Stimulated activated CD8-positive, alpha-beta memory T cell treated with anti-CD3 and anti-CD28 coated beads, Interleukin-7, amount 100 ng/mL, for 1 hour (primary cell): ENCODE measurements at places on chromosomes 13 and 19.

DNA sequence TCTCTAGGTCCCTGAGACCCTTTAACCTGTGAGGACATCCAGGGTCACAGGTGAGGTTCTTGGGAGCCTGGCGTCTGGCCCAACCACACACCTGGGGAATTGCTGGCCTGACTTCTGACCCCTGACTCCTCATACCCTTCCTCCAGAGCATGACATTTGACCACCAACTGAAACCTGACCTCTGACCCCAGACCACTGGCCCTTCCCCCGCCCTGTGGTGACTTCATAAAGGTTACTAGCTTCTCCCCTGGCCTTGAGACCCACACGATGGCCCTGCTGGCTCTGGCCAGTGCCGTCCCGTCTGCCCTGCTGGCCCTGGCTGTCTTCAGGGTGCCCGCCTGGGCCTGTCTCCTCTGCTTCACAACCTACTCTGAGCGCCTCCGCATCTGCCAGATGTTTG, at the start of gene SPACA6:
SPACA6 (plus strand) TSS at position 71 of the 400 bp plus-strand sequence; CDS start at position 268, 197 bp downstream.
- no peak for DNase-seq

DNA sequence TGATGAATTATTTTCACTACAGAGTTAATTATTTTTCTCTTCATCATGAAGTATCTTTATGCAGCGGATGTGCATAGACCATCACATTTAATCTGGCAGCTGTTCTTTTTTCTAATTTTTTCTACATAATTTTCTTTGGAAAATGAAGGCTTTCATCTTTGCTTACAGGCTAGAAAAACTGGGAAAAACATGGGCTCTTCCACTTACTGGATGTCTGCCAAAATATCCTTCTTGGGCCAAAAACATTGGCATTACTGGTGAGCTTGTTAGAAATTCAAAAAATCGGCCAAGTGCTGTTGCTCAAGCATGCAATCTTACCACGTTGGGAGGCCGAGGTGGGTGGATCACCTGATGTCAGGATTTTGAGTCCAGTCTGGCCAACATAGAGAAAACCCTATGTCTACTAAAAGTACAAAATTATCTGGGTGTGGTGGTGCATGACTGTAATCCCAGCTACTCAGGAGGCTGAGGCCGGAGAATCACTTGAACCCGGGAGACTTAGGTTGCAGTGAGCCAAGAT, 176.8 kb downstream of the ZNF737 start:
- no peak for DNase-seq

GRCh38 chr19:46579361-46579879, 21.7 kb upstream of the CALM3 start:
- no peak for DNase-seq

GRCh38 chr19:9671655-9672054, 3.2 kb downstream of the ZNF562 start:
- no peak for DNase-seq

DNA sequence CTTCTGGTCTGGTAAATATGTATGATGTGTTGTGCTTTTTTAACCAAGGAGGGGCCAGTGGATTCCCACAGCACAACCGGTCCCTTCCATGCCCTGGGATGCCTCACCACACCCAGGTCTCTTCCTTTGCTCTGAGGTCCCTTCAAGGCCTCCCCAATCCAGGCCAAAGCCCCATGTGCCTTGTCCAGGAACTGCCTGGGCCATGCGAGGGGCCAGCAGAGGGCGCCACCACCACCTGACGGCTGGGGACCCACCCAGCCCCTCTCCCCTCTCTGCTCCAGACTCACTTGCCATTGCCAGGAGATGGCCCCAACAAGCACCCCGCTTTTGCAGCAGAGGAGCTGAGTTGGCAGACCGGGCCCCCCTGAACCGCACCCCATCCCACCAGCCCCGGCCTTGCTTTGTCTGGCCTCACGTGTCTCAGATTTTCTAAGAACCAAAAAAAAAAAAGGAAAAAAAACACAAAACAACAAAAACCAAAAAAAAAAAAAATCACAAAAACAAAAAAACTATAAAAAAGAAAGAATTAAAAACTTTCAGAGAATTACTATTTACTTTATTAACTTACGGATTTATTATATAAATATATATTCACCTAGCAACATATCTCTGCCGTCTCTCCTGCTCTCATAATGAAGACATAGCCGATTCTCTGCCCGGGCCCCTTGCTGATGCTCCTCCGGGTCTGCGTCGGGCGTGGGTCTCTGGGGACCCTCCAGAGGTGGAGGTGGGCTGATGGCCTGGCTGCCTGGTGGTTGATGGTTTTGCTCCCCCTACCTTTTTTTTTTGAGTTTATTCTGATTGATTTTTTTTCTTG, 14.4 kb downstream of the CAPN12 start:
- peak; percentile 49 for DNase-seq

GRCh38 chr13:43257765-43258164, 234.4 kb downstream of the DNAJC15 start:
- no peak for DNase-seq

- DNase-seq = no peak
These were observed 59.4 kb upstream of the FARP1 start for GRCh38 chr13:98083507-98083906.

GRCh38 chr19:1616396-1616795, 11.1 kb upstream of the UQCR11 start:
- DNase-seq = no peak

DNA sequence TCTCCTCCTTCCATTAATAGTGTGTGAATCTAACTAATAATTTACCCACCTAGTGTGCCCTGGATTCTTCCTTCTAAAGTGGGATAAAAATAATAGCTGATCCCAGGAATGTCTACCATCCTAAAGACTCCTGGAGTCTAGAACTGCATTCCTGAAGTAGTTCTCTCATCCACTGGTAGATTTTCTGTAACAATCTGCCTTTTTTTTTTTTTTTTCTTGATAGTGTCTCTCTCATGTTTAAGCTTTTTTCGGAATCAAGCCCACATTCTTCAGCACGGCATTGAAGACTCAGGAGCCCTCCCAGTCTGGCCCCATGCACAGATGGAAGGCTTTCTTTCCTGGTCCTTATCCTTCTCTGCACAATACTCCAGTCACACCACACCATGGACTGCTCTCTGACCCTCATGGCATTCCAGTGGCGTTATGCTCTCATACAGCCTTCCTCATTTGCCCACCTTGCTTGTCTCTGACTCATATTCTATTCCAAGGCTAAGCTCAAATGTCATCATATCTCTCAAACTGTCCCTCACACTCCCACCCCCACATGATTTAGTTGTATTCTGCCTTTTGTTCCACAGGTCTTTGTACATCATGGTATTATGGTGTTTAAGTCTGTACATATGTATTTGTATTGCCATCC, 68.7 kb upstream of the FRY start:
- DNase-seq = no peak

- DNase-seq = peak; percentile 66
These were observed at the start of gene HOMER3 for GRCh38 chr19:18940769-18941627. HOMER3 (minus strand) TSS chr19:18941217; CDS start chr19:18938982, 2,235 bp downstream.

- DNase-seq = no peak
These were observed 26.4 kb downstream of the C13orf46 start for GRCh38 chr13:113947311-113948033.

- no peak for DNase-seq
These were observed 21.5 kb upstream of the SERPINE3 start for GRCh38 chr13:51318015-51318414.

DNA sequence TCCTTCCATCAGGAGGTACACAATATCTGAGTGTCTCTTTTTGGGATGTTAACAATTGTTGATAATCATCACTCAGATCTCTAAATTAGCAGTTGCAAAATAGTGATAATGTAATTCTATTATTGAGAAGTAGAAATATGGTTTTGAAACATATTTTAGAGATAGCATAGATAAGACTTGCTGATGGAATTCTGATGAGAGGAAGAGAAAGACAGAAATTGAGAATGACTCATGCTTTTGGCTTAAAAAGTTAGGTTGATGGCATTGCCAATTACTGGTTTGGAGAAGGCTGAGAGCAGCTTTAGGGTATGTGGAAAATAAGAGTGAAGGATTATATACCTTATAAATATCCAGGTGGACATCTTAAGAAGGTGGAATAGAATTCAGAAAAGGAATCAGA, 106.4 kb upstream of the EDNRB start:
- DNase-seq = no peak

- DNase-seq = no peak
These were observed 31.2 kb upstream of the TEX29 start for GRCh38 chr13:111289251-111289650.

GRCh38 chr19:29263305-29264135, 50.6 kb upstream of the UQCRFS1 start:
- peak; percentile 35 for DNase-seq
